ENCODE measurements at places on chromosomes 16 and 17.

GRCh38 chr16:85898521-85899442, at the start of gene IRF8:
TSS of gene IRF8 (plus strand) at chr16:85899162. CDS start at chr16:85903016, 3,854 bp downstream.
- DNase-seq, result peak; percentile 77

GRCh38 chr16:76656994-76657393, 379.8 kb downstream of the CNTNAP4 start:
- DNase-seq, result no peak

DNA sequence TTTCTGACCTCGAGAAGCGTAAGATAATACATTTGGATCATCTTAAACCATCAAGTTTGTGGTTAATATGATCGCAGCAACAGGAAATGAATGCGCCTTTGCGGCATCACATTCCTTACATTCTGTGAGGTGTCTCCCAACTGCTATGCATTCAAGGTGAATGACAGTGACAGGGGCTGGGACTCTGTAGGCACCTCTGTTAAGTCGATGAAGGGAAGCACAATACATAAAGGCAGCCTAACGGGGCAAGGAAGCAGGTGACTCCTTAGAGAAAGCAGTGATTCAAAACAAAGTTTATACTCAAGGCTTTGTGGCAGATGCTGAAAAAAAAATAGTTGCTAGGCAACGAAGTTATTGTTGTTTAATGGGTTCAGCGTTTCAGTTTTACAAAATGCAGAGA, 21.6 kb upstream of the EVPL start:
- no peak for DNase-seq

DNA sequence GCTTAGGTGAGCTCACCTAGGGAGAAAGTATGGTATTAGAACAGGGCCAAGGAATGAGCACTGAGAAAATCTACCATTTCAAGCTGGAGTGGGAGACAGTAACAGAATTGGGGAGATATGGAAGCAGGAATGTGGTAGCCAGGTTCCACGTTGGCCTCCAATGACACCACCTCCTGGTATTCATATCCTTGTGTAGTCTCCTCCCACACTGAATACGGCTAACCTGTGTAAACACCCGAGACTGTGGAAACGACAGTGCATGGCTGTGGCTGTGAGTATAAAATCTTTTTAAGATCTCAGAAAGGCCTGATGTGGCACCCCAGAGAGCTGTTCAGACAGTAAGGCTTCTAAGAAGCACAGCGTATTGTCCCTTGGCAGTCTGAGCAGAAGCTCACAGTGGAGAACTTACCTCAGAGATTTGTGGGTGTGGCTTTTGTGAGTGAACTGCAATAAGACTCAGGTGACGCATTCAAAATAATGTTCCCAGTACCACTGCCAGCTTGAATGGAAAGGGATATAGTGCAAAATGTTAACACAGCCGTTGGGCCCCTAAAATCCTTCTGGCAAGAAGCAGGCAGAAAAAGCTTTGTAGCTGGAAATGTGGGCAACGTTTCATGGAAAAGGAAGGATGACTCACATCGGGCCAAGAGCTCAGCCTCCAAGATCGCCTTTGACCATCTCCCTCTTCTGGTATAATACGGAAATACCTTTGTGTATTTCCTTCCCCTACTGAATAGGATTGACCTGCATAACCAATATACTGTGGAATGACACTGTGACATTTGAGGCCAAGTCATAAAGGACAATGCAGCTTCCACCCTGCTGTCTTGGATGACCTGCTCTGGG, 14.4 kb downstream of the SDR42E1 start:
- no peak for DNase-seq

DNA sequence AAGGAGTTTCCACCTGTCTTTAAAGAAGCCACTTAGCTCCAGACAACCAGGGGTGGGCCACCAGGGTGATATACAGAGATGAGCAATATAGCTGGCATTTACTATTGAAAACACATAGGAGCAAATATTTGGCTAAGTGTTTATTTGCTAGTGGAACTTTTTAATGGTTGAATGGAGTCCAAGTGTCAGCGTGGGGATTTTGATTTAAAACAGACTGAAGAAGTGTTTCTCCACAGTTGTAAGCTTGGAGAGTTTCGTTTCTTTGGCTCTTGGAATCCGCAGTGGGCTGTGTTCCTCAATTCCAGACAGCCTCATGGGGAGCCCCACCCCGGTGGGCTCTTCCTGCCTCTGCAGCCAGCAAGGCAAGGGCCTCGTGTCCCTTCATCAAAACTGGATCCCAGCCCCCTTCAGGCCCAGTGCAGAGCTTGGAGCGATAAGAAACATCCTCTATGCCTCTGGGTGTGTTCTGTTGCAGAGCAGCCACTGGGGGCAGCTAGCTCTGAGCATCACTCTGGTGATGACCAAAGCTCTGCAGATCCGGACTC, 36.1 kb downstream of the NOG start:
- DNase-seq, result no peak

DNA sequence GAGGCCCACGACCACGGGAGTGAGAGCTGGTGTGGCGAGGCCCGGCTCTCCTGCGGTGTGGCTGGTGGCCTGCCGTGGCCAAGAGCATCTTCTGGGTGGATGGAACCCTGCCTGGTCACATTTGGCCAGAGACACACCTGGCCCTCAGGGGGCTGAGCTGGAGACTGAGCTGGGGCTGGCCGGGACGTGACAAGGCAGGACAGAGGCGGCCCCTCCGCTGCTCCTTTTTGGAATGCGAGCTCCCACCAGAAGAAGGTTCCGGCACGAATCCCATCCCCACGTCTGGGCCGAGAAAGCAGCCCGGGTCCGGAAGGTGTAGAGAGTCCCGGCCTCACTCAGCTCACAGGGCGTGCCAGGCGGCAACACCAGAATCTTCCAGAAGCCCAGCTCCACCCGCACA, 26.0 kb upstream of the CHMP6 start:
- no peak for DNase-seq

DNA sequence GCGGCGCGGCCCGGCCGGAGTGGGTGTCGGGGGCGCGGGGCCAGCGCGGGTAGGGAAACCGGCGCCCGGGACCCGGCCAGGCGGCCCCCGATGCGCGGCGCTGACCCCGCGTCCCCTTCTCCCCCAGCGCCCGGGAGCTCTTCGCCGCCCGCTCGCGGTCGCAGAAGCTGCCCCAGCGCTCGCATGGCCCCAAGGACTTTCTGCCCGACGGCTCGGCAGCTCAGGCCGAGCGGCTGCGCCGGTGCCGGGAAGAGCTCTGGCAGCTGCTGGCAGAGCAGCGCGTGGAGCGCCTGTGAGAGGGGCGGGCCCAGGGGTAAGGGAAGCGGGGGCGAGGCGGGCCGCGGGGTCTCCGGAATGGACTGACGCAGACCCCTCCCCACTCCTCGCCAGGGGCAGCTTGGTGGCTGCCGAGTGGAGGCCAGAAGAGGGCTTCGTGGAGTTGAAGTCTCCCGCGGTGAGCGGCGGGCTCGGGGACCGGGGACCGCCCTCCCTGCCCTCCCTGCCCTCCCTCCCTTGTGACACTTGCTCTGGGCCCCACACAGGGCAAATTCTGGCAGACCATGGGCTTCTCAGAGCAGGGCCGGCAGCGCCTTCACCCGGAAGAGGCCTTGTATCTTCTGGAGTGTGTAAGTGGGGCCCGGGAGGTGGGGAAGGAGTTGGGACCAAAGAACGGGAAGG, 430 bp downstream of the TSEN54 start:
- DNase-seq, result no peak
